ENCODE measurements at places on chromosomes 7 and 10. TPM values are rescaled to one million over a fixed set of nuclear protein-coding genes. Genes with fewer than 3 reads are reported as not detected.

Gene TACC2
- not detected for total RNA-seq

Gene ASB10
- not detected for total RNA-seq

Gene LLCFC1
- total RNA-seq = not detected

Gene ADAM8
- 227 TPM for total RNA-seq

Gene POLD2
- total RNA-seq = 74.0 TPM
